Activated CD4-positive, CD25-positive, alpha-beta regulatory T cell treated with anti-CD3 and anti-CD28 coated beads, Interleukin-2, amount 50 U/mL, for 16 hours (primary cell): ENCODE measurements at places on chromosomes 4 and X.

DNA sequence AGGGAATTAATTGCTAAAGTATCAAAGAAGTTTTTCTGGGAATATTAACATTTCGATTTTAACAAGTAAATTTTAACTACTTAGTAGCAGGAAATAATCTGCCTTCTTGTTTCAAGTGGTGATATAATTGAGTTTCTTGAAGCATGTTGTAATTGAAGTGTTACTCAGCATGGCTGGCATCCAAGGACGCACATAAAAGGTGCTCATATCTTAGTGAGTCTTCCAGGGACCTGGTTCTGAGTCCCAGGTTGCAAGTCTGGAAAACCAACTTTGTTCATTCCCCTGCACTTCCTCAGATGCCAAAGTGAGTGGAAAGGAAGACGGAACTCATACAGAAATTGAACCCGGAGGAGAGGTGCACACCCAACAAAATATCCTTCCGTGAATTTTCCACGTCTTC is 399.6 kb downstream of the NLGN4X start:
- no peak for DNase-seq

DNA sequence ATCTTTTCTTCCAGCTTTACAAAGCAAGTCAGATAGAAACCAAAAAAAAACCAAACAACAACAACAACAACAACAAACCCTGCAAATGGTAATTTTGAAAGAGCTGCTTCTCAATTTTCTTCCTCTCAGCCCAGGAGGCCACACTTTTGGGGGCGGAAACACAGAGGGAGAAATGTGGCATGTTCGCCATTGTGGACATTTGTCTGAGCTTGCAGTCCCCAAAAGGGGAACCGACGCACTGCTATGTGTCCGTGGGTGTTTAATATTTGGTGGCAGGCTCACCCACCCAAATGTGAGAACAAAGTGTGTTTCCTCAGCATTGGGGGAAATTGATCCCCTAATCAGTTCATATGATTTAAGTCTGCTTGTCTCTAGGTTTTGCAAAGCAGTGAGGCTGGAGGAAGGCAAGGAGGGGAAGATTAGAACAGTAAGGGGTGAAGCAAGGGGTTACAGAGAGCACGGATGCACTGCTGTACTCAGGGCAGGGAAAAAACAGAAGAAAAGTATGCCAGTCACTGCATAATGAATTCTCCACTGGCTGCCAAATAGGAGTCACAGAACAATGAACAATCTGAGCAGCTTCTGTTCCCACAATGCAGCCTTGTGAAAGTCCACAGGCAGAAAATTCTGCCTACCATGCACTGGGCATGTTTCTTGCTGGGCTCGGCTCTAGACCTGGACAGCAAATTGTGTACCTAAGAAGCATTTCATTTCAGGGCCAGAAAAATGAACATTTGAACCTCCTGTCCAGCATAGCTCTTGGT is 74.7 kb upstream of the GPM6B start:
- no peak for DNase-seq

DNA sequence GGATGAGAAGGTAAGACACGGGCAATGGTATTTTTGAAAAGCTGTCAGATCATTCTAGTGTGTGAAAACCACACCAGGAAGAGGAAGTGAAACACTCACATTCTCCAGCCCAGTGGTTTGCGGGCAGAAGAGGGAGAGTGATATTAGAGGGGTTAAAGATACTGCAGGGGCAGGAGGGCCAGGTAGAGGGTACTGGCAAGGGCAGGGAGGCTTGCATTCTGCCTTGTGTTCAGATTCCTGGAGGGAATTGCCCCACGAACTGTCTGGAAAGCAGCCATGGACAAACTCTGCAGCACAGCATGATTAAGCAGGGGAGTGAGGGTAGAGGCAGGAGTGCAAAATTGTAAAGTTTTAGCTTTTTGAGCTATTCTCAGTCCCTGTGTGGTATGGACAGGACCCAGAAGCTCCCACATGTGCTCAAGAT is 30.9 kb downstream of the NIPAL1 start:
- DNase-seq, result peak; percentile 19

- no peak for DNase-seq
These were observed 309.4 kb downstream of the ARHGAP24 start for GRCh38 chr4:85784348-85784747.
